ENCODE measurements at places on chromosomes 11 and 22.
A peak's percentile ranks its signal among the peaks of the same experiment; 100 is the strongest.

- DNase-seq: no peak
Observed at GRCh38 chr11:125333354-125334073, 162.6 kb downstream of the FEZ1 start.

DNA sequence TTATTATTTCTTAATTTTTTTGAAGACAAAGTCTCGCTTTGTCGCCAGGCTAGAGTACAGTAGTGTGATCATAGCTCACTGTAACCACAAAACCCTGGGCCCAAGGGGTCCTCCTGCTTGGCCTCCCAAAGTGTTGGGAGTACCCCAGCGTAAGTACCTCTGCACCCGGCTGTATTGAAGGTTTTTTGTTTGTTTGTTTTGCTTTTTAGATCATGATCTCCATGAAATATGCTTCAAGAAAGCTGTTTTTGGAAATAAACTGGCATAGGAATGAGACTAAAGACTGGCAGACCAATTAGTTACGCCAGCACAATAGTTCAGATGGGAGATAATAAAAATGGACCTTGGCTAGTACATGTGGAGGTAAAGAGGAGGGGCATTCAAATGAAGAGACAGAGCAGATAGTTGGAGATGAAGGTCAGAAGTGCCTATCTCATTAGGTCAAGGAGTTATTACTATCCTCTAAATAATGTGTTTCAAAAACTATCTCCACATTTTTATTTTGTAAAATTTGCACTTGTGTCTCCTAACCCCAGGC is 4.1 kb upstream of the MRPL48 start:
- DNase-seq: no peak

DNA sequence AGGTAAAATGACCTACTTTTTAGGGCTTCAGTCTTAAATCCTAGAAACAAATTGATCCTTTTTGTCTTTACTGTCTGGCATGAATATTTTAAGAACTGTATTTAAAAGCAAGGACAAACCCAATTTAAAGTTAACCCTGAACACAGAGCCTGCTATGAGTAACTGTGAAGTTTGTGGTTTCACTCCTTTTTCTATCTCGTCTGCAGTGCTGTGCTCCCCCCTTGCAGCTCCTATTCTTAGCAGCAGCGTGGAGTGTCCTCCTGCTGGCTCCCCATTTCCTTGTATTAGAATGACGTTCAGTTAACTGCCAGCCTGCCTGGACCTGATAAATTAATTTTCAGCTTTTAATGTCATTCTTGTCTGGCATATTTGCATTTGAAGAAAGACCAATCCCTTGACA is 40.0 kb upstream of the LRRC4C start:
- peak; percentile 41 for DNase-seq

DNA sequence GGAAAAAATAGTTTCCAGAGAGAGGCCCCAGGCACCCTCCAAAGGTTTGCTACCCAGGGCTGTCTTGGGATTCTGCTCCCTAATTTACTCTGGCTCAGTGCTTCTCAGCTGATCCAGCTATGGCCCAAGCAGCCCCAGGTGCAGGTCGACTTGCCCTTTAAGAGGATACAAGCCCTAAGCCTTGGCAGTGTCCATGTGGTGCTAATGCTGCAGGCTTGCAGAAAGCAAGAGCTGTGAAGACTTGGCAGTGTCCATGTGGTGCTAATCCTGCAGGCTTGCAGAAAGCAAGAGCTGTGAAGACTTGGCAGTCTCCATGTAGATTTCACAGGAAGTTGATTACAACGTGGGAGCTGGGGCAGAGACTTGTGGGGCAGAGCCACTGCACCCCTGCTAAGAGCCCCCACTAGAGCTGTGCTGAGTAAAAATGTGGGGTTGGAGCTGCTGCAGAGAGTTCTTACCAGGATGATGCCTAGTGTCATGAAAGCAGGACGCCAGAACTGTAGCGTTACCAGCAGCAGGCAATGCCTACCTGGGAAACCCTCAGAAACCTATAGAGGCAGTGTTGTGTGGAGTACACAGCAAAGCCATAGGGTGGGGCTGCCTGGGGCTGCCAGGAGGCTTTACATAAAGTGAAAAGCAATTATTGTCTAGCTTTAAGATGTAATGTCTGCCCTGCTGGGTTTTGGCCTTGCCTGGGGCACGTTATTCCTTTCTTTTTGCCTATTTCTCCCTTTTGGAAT is 16.1 kb upstream of the OR52K1 start:
- no peak for DNase-seq

DNA sequence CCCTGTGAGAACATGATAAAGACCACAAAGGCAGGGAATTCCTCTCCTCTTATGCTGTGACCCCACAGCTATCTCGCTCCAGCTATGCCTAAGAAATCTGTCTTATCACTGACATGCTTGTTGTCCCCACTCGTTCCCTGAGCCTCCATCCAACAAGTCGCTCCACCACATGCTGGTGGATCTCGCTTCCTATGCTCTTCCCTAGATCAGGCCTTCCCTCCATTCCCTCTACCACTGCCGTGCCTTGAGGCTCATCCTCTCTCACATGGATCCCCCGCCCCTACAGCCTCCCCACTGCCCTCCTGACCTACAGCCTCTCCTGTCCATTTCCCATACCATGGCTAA is 1.4 kb upstream of the DGAT2 start:
- no peak for DNase-seq

DNA sequence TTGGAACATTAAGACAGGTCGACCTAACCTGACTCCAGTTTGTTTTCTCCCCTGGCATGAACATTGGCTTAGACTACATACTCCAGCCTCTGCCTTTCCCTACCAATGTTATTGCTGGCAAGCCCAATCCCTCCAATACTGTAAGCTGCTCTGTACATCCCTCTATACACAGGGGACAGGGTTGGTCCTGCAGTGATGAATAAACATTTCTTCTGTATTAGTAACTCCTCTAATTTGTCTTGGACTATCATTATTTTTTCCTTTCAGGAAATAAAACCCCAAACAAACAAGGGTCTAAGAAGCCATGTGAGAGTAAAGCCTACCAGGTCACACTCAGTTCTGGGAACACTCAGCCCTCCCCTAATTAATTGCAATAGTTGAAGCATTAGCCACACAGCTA is 35.1 kb upstream of the FJX1 start:
- DNase-seq: peak; percentile 91

DNA sequence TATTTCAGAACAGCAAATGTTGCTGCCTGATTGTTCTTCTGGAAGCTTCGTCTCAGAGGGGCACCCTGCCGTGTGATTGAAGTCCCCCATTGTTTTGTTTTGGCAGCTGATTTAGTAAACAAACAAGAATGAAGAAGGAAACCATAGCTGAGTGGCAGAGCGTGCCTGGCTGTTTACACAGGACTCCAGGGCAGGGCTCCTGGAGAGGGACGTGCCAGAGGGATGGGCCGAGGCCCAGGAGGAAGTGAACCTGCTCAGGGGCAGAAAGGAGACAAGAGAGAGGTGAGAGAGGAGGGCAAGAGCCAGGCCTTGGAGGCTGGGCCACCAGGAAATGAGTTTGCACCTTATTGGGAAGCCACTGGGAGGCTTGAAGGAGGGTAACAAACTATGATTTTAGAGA is 85.5 kb upstream of the B3GAT1 start:
- no peak for DNase-seq

DNA sequence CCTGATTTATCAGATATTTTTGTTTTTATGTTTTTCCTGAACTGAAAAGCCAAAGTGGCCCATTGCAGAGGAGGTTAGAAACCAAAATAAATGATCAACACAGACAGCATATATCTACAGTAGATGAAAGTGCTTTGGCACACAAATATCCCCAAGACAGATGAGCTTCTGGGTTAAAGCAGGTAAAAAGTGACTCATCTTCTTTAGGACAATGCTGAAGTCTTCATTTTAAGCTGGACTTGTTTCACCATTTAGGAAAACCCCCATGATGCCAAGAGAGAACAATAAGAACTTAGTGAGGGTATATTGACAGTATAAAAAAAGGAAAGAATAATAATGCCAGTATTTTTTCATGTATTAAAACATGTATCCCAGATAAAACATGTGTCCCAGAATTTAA is 100.8 kb upstream of the OR9G4 start:
- DNase-seq: no peak

DNA sequence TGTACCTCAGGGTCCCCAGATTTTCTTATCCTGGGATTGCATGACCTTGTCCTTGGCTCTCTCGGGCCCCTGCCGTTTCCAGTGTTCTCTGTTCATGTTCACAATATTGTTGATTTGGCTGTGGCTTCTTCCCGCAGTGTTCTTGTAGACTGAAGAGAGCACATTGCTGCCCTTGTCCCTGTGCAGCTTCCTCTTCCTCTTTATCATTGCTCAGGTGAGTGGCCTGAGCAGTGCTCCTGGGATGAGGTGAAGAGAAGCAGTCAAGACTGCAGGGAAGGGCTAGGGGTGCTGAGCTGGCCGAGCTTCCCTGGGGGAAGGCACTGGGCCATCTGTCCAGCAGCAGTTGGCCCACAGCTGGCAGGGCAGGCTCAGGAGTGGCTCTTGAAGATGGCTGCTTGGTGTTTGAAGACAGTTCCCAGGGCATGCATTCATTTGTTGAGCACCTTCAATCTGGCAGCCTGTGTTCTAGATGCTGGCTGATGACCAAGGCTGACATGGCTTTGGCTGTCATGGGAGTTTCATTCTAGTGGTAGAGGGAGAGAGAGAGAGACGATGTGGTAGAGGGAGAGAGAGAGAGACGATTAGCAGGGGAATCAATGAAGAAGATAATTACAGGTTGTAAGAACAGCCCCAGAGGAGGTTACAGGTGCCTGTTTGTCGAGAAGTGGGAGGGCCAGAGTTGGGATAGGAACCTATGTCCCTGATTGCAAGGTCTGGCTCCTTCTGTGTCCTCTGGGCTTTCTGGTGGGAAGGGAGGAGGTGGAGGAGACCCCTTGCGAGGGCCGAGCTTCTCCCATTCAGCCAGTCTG is 17.4 kb downstream of the BMAL1 start:
- no peak for DNase-seq

DNA sequence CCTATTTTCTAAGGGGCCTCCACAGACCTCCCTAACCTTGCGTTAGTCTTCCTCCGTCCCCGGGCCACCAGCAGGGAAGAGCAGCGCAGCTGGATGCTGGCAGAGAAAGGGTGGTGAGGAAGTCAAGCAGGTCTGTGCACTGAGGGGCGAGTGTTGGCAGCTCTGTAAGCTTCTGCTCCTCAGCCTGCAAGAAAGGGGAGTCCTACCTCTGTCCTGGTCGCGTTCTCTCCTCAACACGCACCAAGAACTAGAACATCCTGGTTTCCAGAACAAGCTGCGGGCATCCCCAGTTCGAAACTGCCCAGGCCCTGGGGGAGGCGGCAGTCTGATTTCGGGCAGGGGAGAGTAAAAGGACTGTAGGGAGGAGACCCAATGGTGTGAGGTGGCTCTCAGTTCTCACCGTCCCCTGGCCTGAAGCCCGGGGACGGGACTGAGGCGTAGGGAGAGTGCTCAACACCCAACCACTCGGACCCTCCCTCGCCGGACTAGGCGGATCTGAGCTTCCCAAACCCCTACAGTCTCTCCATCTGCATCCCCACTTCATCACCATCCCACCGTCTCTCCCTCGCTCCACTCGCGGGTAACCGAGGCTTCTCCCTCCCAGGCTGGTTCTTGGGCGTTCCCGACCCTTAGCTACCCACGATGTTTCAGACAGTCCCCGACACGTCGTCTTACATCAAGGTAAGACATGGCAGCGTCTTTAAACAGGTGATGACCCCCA is 7.7 kb upstream of the FLI1 start:
- no peak for DNase-seq

- DNase-seq: no peak
Observed at GRCh38 chr11:78226684-78227680, 38.3 kb downstream of the USP35 start.

DNA sequence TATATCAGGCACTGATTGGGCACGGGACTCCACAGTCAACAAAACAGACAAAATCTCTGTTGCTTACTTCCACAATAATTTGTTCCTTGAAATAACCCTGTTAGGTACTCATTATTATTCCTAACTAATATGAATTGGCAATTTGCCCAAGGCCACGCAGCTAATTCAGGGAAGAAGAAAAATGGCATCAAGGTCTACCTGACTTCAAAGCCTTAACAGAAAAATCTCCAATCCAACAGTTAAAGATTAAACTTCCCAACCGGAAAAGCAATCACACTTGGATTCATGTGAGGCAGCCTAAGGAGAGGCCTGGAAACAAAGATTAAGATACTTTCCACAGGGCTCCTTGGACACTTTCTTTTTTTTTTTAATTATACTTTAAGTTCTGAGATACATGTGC is 68.9 kb downstream of the PRCP start:
- DNase-seq: no peak

- peak; percentile 71 for DNase-seq
Observed at GRCh38 chr22:33697640-33698039, 222.6 kb downstream of the LARGE1 start.

DNA sequence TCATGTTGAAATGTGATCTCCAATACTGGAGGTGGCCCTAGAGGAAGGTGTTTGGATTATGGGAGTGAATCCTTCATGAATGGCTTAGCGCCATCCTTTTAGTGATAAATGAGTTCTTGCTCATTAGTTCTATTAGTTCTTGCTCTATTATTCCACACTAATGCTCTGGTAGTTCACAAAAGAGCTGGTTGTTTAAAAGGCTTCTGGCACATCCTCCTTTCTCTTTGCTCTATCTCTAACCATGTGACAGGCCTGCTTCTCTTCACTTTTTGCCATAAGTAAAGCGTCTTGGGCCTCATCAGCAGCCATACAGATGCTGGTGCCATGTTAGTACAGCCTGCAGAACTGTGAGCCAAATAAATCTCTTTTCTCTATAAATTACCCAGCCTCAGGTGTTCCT is 469.9 kb downstream of the GUCY1A2 start:
- no peak for DNase-seq

DNA sequence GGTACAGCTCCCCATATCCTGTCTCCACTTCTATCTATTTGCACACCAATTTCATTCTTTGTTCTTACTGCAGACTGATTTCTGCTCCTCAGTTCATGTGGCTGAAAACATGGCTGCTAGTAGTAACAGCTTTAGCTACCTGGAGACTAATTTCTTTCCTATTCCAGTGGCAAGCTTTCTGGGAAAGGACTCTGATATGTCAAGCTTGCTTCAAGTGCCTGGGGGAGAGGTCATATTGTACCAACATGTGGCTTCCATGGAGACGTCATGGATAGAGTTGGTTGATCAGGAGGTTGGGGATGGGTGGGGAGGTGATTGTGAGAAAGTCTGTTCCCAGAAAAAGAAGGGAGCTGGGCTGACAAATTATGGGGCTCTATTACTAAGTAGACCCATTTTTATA is 44.9 kb downstream of the ADM start:
- DNase-seq: no peak
